ENCODE measurements at places on chromosomes 6 and 20.

GRCh38 chr6:3086282-3086946 lies 18.1 kb downstream of the RIPK1 start:
- no peak for DNase-seq

DNA sequence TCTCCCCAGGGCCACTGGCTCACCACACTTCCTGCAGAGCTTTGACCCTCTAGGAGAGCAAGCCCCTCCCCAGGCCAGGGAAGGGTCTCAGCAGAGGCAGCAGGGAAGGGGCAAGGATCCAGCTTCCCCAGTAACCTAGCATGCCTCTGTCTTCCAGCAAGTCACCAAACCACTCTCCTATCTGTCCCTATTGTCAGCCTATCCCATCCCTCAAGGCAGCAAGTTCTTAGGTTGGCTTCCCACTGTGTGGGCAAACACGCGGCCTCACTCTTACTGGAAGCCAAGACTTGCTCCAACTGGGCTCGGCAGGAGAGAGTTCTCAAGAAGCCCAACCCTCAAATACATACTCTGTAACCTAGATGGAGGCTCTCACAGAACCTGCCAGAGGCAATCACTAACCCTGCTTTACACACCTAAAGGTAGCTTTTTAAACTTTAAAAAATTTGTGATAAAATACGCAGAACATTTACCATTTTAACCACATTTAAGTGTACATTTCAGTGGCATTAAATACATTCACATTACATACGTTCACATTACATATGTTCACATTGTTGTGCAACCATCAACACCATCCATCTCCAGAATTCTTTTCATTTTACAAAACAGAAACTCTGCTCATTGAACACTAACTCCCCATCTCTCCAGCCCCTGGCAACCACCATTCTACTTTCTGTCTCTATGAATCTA lies 58.5 kb downstream of the MRPL14 start:
- no peak for DNase-seq

GRCh38 chr6:7546896-7547295 lies 5.4 kb downstream of the DSP start:
- no peak for DNase-seq

GRCh38 chr6:137806914-137807682 lies 60.0 kb upstream of the TNFAIP3 start:
- DNase-seq = no peak

DNA sequence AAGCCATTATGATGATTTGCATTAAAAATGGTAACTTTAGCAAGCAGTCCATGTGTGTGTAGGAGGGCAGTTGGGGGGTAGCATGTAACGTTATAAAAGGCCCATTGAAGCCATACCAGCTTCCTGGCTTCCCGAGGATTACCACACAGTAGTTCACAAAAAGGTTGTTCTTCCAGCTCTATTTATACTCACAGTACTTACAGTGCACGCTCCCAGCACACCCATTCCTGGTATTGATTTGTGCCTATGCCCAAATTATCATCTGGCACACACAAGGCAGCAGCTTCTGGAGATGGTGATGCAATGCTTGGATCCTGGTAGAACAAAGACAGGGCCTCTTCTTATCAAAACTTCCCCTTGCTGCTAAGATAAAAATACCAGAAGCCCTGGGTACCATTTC lies 436.8 kb downstream of the HAO1 start:
- DNase-seq = no peak

GRCh38 chr6:132961122-132961521 lies 146.8 kb downstream of the RPS12 start:
- no peak for DNase-seq

- DNase-seq = no peak
Measured at GRCh38 chr6:99348288-99349170, 945 bp downstream of the FAXC start.

DNA sequence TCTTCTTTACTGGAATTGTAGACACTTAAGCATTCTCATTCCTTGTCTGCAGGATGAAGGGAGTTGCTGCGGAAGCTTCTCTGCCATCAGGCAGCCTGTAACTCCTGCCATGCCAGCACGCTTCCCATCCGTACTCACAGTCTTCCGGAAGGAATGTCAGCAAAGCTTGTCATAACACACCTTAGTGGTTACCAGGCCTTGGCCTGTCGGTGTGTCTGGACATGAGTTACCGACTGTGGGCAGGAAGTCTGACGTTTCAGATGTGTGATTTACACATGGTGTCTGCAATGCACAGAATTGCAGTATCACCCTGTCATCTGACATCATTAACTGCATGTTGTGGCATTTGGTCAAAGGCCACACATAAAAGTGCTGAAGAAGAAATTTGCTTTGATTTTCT lies 102.2 kb downstream of the SLC24A3 start:
- DNase-seq = no peak

GRCh38 chr6:109187399-109188114 lies 92.2 kb downstream of the CEP57L1 start:
- DNase-seq = peak; percentile 26

All from KG1 (cell line).